ENCODE measurements at places on chromosomes 2 and 18.

GRCh38 chr2:19883486-19883885 lies 18.3 kb downstream of the TTC32 start:
- no peak for DNase-seq

- DNase-seq, result no peak
These were observed 51.9 kb upstream of the ZBTB7C start for GRCh38 chr18:48460929-48461583.

- no peak for DNase-seq
These were observed 227.4 kb downstream of the DCC start for GRCh38 chr18:52567360-52567759.

DNA sequence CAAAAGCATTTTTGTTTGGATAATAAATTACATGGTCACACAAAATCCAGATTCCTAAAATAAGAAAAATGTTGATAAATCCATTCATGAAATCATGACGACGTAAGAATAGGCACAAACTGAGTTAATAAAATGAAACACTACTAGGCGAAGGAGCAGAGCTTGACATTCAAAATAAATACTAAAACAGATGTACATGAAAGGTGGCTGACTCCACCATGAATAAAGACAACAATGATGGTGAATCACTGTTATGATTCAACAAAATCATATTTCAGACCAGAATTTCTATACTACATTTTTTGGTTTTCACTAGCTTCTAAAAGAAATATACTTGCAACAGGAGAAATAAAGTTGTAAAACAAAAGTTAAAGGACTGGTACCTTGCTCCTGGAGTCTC lies 122.0 kb upstream of the RNU4ATAC start:
- DNase-seq, result no peak

GRCh38 chr2:235779444-235779896 lies 285.6 kb downstream of the AGAP1 start:
- DNase-seq, result peak; percentile 41

DNA sequence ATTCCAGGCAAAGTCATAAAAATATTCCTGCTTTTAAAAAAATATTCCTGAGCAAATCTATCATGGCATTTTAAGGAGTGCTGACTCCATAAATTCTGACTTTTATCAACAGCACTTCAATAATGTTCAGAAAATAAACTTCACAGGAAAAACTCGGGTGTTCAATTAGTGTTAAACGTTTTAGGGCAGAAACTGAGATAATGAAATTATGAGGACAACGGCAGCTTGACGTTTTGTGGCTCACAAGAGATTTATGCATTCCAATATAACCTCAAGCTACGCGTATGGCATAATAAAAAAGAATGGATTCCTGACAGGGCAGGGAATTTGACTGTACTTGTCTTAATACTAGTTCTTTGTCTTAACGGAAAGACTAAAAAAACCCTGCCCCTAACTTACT lies 133.2 kb downstream of the ICOS start:
- no peak for DNase-seq

- DNase-seq, result no peak
These were observed 163.3 kb downstream of the KLHL29 start for GRCh38 chr2:23548143-23548769.

GRCh38 chr2:31212659-31213600 lies 4.4 kb downstream of the CAPN14 start:
- DNase-seq, result no peak

GRCh38 chr2:38517284-38517683 lies 85.4 kb downstream of the HNRNPLL start:
- DNase-seq, result no peak

DNA sequence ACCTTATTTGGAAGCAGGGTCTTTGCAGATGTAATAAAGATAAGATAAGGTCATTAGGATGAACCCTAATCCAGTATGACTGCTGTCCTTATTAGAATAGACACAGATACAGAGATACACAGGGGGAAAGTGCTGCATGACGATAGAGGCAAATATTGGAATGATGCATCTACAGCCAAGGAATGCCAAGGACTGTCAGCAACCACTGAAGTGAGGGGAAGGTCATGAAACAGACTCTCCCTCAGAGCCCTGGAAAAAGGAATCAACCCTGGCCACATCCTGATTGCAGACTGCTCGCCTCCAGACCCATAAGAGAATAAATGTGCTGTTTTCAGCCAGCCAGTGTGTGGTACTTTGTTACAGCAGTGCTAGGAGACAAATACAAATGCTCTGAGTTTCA lies 14.8 kb downstream of the TMEM237 start:
- no peak for DNase-seq

- no peak for DNase-seq
These were observed 1896.0 kb upstream of the PIK3C3 start for GRCh38 chr18:40058811-40059570.

GRCh38 chr2:230694241-230694640 lies 18.4 kb upstream of the CAB39 start:
- no peak for DNase-seq

- DNase-seq, result no peak
These were observed 245.5 kb upstream of the PARD3B start for GRCh38 chr2:204299766-204300165.

- DNase-seq, result no peak
These were observed 18.5 kb upstream of the NMS start for GRCh38 chr2:100451734-100452133.

- no peak for DNase-seq
These were observed 97.4 kb downstream of the DDX1 start for GRCh38 chr2:15688924-15689568.

DNA sequence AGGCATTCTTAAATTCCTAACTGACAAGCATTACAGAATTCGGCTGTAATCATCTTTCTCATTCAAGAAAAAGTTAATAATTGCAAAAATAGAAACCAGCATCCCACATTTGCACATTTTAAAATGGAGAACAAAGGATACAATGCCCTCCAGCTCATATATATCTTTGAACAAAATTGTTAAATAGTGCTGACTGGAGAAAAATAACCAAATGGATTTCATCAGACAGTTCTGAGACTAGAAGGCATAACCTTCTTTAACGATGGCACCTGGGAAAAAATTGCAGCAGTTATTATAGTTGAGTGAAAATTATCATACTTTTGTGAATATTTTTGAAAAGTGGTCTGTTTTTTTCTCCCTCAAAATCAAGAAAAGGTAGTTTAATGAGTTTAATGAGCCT lies 138.9 kb upstream of the CDH19 start:
- DNase-seq, result no peak

DNA sequence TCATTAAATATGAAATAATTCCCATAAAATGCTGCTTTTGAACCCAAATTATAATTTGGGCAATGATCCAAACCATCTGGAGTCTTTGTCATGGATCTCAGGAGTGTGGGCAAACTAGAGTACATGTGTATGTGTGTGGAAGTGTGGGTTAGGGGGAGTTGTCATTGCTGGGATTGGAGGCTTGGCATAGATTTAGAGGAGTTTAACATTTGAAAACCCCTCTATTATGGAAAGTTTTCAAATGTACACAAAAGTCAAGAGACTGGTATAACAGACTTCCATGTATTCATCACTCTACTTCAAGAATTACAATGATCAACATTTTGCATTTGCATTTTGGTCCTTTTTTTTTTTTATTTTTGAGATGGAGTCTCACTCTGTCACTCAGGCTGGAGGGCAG lies 159.1 kb downstream of the MEIS1 start:
- no peak for DNase-seq

DNA sequence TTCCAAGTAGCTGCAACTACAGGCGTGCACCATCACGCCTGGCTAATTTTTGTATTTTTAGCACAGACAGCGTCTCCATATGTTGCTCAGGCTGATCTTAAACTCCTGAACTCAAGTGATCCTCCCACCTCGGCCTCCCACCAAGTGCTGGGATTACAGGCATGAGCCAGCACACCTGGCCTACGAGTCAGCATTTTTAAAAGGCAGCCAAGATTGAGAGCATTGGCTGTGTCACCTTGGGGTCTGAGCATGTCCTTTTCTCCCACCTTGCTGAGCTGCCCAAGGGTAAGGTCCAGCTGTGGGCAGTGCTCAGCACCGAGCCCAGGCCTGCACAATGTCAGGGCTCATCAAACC lies 142.8 kb upstream of the LMAN1 start:
- no peak for DNase-seq

- no peak for DNase-seq
These were observed 15.6 kb upstream of the INO80C start for GRCh38 chr18:35513181-35513936.

- no peak for DNase-seq
These were observed 34.1 kb downstream of the LANCL1 start for GRCh38 chr2:210442457-210442856.

DNA sequence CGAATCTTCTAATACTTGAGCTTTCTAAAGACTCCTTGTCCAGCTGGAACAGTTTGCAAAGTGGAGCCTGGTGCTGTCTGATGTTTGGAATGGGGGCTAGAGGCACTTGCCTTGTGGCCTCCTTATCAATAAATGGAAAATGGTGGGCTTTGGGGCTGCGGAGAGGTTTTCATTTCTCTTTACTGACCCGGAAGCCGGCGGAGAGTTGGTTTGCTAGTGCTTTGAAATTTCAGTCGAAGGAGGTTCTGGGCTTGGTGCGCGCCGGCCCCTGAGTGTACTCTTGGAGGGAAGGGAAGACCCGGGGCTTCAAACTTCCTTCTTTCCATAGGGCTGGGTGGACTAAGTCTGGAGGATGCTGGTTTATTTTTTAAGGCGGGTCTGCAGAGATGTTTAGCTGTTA lies 714 bp downstream of the RPIA start:
- DNase-seq, result no peak

GRCh38 chr18:3605954-3606443 lies 156.0 kb downstream of the TGIF1 start:
- no peak for DNase-seq

DNA sequence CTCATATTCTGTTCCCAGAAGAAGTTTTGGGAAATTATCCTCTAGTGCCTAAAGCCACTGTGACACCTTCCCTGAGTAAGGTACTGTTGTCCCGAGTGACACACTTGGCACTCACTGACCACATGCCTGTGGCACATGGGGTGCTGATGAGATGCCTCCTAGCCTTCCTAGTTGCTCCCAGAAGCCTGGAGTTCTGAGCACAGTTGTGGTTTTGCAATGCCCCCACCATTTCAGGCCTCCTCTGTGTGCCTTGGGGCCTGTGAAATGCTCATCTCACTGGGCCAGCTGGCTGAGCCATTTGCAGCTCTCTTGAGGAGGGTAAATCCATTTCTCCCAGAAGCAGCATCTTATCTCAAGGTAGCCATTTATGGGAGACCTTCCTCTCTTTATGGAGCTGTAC lies 91.8 kb downstream of the DGKD start:
- no peak for DNase-seq

- DNase-seq, result no peak
These were observed 961.3 kb upstream of the CELF4 start for GRCh38 chr18:38526922-38527321.

GRCh38 chr2:157318884-157319283 lies 6.7 kb downstream of the ERMN start:
- DNase-seq, result no peak

DNA sequence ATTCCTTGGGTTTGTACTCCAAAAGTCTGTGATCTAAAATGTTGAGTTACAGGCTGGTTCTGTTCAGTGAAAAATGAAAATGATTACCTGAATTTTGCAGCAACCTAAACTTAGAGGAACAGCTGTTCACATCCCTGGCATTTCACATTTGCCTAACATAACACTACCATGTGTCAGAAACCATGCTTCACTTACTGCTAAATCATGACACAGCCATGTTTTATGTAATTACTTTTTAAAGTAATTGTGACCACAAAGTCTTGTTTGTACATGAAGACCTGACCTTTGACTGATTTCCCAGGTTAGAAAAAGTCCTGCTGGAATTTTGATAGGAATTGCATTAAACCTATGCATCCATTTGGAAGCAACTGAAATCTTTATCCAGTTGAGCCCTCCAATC lies 79.1 kb downstream of the FAM168B start:
- no peak for DNase-seq

DNA sequence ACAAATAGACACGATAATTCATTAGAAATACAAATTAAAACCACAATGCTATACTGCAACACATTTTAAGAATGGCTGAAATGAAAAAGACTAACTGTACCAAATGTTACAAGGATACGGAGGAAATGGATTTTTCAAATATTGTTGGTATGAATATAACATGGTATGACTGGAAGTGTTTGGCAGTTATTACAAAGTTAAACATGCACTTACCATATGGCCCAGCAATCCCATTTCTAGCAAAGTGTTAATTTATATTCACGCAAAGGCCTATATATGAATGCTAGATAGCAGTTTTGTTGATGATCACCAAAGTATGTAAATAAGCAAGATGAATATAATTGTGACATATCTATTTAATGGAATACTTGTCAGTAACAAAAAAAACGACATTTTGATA lies 497.8 kb upstream of the FSIP2 start:
- DNase-seq, result no peak

GRCh38 chr18:55927831-55928230 lies 339.8 kb upstream of the TCF4 start:
- no peak for DNase-seq

DNA sequence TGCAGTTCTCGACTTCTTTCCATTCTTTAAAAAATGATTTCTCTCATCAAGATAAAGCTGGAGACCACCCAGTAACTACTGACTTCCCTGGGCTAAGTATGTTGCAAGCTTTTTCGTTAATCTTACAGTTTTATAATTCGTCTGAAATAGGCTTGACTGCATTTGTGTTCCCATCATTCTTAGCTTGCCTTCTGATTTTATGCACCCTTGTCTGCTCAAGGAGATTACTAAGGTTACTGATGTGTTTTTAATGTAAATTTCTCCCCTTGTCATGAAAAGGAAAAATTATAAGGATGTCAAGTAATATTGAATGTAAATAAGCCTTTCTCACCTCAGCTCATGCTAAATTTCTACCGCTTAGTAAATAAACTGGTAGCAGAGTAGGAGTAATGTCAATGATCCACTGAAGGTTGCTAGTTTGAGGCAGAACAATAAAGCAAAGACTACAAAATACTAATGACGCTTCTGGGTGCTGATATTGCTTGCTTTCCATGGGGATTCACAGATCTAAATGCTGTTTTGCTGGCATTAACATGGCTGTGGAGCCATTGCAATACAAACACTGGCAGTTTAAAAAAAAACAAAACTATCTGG lies 91.9 kb upstream of the CDH20 start:
- DNase-seq, result no peak

DNA sequence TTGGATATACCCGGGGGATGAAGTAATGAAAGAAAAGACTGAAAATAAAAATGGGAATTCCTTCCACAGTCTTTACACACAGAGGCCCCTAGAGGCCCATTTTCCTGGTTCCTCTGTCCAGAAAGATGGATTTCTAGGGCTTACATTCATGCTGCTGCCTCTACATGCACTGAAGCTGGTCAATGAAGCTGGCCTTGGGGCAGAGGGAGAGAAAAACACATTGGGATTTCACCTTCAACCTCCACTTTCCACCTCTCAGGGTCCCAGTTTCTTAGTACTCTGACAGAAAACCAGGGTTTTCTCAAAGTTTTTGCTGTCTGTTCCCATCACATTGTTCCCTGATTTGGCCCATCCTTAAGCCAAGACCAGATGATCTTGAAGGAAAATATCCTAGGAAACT lies 154.6 kb upstream of the ZSWIM2 start:
- DNase-seq, result no peak

Data from kidney epithelial cell (primary cell).